ENCODE measurements at places on chromosomes 11 and 22.

DNA sequence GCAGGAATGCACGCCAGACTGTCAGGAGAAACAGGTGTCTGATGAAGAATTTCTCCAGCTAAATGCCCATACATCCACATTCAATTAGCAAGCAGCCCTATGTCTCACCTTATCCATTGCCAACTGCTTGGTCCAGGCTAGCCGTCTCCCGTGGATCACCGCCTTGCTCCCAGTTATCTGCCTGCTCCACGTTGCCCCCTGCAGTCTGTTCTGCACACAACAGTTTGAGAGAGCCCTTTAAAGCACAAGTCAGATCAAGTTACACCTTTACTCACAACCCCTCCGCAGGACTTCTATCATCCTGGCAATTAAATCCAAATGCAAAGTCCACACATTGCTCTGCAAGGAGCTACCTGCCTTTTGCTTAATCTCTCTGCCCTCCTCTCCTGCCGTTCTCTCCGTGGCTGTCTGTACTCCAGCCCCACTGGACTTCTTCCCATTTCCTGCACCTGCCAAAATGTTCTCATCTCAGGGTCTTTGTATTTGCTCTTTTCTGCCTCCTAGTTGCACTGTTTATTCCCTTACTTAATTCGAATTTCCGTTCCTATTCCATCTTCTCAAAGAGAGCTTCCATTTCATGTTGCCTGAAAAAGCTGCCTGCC lies 185.3 kb upstream of the LARGE1 start:
- no peak for DNase-seq

DNA sequence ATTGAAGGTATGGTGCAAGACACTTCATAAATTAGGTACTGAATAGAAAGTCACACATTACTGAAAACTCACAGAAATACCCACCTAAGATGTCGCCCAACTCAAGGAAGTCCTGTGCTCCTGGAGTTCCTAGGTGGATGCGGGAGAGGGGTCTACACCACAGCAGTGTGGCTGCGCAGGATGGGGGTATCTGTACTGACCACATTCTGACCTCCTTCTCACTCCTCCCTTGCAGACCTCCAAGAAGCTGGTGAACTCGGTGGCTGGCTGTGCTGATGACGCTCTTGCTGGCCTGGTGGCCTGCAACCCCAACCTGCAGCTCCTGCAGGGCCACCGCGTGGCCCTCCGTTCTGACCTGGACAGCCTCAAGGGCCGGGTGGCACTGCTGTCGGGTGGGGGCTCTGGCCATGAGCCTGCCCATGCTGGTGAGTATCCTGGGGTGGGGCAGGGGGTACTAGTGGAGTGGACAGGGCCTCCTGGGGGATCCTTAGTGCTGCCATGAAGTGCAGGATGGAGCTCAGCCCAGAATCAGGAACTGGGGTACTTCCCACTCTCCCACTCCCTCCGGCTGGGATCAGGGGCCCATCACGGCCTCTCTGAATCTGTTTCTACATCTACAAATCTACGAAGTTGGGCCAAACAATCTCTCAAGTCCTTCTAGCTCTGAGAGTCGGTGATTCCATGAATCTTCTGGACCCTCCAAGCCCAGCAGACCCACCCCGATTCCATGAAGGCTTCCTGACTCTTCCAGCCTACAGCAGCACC lies 4.9 kb downstream of the TKFC start:
- DNase-seq = no peak

- no peak for DNase-seq
These were observed 36.9 kb downstream of the BDNF start for GRCh38 chr11:27663326-27663725.

- no peak for DNase-seq
These were observed 7.5 kb upstream of the DRICH1 start for GRCh38 chr22:23639661-23640060.

DNA sequence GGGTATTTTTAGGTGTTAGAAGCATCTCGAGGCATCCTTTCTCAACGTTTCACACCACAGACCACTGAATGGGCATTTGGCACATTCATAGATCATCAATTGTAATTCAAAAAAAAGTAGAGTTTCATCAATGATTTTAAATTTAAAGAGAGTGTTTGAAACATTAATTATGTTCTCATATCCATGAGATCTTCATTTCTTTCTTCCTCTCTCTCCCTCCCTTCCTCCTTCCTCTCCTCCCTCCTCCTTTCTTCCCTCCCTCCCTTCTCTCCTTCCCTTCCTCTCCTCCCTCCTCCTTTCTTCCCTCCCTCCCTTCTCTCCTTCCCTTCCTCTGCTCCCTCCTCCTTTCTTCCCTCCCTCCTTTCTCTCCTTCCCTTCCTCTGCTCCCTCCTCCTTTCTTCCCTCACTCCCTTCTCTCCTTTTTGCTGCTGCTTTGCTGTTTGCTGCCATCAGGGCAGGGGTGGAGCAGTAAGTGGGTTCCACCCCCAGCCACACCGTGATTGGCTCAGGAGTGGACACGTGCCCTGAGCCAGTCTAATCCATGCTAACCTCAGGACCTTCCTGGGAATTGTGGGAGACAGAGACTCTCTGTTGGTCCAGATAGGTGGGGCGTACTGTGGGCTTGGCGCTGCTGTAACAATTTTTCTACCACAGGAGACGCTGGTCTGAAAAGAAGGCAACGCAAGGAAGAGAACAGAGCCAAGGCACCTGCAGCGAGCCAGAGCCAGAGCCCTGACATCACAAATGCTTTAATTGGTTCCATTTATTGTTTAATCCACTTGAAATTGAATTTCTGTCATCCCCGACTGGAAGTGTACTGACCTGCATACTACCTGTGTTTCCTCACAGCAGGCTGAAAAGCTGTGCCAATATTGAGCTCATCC lies 33.7 kb upstream of the APOBEC3A start:
- peak; percentile 71 for DNase-seq

DNA sequence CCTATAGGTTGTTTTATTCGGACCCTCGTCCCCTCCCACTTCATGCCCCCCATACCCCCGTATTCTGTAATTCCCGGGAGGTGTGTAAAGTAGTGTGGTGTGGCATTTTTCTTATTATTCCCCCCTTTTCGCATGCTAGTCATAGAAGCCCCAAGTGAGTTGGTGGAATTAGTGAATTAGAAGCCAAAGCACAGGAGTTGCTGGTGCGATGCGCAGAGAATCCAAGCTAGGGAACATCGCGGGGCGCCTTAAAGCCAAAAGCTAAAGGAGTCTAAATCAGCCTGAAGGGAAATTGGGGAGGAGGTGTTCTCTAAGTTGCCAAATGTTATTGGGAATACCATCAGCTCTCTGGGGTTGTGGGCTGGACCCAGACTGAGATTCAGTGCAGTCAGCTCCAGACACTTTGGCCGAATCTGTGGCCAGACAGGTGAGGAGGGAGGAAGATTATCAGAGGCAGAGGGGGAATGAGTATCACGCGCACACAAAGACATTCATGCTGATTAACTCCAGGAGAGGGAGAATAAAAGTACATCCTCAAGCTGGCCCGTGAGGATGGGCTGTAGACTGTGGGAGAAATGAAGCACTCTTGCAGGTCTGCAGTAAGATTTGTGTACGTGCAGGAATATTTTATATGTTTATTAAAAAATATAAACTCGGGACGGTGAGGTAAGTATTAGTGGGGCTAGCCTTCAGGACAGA lies 102.8 kb upstream of the HSD17B12 start:
- no peak for DNase-seq

DNA sequence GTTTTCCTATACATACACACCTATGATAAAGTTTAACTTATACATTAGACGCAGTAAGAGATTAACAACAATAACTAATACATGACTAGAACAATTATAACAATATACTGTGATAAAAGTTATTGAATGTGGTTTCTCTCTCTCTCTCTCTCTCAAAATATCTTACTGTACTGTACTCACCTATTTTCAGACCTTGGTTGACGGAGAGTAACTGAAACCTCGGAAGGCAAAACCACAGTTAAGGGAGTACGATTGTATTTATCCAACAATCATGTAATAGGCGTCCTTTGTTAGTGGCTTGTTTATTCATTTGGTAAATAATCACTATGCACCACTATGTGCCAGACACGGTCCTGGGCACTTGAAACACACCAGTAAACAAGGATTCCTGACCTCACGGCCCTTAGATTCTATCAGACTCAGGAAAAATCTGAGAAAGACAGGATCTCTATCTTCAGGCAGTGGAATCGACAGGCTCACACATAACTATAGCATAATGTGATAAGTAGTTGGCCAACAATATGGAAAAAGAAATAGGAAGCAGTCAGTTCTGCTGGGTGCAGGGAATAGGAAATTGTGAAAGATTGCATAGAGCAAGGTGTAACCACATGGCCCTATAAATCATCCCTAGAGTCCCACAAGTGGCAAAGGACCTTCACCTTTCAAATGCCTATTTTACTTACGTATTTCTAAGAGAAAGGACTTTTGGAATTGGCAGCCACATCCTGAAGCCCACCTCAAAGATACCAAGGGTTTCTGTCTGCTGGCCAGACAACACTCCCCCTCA lies 12.0 kb downstream of the ETS1 start:
- no peak for DNase-seq

DNA sequence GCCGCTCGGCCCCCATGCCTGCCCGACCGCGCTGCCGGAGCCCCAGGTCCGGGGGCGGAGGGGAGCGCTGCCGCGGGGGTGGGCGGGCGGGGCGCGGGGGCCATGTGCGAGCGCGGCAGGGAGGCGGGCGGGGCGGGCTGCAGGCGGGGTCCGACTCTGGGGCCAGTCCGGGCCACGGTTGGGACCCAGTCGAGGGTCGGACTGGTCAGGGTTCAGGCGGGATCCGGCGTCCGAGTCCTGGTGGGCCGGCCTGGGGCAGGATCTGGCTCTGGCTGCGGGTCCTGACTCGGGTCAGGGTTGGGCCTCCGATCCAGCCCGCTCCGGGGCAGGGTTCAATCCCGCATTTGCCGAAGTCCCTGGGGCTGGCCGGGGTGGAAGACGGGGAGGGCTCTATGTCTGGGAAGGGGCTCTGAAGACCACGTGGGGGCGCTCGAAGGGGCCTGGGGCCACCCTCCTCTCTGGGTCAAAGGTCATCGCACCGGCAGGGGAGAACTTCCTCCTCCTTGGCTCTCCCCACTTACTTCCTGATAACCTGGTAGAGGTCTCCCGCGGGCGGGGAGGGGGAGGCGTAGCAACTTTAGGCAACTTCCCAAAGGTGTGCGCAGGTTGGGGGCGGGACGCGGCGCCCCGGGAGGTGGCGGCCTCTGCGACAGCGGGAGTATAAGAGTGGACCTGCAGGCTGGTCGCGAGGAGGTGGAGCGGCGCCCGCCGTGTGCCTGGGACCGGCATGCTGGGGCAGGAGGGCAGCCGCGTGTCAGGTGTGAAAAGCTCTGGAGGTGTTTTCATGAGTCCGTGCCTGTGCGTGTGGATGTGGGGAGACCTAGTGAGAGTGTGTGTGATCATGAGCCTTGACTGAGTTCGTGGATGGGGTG lies 603 bp downstream of the ESRRA start:
- DNase-seq = peak; percentile 61

DNA sequence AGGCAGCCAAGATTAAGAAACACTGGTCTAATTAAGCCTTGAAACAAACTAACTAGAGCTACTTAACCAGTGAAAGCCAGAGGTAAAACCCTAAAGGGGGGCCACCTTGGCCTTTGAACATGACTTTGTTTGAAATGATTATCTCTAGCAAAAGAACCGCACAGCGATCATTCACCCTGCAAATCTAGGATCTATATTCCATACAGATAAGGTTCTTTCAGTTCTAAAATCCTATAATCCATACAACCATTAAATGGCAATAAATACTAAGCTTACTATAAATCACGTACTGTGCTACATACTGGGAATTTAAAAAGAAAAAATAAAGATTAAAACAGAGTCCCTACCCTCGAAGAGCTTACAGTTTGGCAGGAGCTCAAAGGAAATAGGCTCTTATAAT lies 40.6 kb downstream of the RBFOX2 start:
- DNase-seq = no peak

DNA sequence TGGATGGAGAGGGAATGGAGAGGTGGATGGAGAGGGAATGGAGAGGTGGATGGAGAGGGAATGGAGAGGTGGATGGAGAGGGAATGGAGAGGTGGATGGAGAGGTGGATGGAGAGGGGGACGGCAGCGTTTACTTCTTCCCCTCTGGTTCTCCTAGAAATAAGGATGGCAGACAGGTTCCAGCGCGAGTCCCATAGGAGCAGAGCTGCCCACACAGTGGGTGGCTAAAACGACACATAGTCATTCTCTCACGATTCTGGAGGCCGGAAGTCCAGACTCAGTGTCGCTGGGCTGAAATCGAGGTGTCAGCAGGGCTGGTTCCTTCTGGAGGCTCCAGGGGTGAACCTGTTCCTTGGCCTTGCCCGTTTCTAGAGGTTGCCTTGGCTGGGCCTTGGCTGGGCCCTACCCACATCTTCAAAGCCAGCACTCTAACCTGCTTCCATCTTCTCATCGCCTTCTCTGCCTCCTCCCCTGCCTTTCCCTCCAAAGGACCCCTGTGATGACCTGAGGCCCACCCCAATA lies 12.7 kb upstream of the CTSD start:
- DNase-seq = no peak

DNA sequence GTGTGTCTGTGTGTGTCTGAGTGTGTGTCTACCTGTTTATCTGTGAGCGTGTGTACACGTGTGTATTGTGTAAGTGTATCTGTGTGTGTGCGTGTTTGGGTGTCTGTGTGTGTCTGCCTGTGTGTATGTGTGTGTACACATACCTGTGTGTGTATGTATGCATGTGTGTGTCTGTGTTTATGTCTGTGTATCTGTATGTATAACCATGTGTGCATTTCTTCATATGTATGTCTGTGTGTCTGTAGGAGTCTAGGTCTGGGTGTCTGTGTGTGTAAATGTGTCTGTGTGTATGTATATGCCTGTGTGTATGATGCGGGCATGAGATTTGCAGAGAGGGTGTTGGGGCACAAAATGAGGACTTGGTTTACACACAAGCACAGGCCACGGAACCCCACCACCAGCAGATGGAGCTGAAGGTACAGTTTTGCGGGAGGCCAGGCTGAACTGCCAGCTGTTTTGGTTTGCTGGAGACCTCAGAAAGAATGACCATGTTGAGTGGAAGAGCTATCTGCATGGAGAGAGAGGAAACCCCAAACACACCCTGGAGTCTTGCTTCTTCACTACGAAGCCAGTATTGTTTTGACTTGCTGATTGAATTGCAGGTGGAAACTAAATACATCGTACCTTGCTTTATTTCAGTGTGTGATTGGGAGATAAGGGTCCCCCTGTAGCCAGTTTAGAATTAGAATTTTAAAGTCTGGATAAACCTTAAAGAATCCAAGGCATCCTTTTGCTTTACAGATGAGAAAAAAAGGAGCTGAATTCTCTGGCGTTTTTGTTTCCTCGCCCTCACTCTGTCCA lies 497.2 kb downstream of the NTM start:
- DNase-seq = peak; percentile 47

DNA sequence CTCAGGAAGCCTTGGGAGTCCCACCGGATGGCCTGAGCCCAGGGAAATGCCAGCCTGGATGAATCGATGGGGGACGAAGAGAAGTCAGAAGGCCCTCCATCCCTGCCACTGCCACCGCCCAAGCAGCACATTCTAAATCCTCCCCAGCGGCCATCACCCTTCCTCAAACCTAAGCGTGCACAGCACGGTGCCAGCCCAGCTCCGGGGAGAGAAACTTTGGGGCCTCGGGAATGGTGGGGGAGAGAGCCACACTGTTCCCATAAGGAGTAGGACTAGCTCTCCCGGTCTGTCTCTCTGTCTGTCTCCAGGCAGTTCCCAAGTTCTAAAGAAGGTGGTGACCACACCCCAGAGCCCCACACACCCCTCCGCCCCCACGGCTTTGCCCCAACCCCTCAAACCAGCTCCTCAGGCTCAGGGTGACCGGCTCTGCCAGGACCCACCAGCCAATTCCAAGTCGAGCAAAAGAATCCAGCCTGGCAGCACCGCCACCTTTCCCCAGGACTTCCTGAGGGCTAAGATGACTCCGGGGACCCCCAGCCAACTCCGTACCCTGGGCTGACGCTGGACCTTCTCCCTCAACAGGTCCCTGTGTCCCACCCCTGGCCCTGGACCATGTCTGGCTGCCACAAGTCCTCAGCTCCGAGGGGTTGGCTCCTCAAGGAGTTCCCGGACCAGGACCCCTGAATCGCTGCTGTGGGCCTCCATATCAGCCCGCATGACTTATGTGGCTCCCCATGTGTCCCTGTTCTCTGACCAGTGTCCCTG lies 2.7 kb downstream of the AHNAK start:
- no peak for DNase-seq

Data from T1000 (cell line).